Activated CD4-positive, CD25-positive, alpha-beta regulatory T cell (primary cell): ENCODE measurements at places on chromosomes 16 and 17.

DNA sequence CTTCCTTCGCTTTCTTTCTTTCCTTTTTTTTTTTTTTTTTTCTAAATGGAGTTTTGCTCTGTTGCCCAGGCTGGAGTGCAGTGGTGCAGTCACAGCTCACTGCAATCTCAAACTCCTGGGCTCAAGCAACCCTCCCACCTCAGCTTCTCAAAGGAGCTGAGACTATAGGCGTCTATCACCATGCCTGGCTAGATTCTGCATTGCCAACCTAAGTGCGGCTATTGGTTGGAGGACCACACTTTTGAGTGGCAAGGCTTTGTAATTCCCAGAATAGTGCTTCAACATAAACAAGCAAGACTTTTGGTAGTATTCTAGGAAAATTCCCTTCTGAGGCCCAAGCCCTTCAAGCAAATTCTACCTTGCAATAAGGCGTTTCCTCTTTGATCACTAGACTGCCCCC lies 107.8 kb downstream of the YPEL2 start:
- no peak for DNase-seq

DNA sequence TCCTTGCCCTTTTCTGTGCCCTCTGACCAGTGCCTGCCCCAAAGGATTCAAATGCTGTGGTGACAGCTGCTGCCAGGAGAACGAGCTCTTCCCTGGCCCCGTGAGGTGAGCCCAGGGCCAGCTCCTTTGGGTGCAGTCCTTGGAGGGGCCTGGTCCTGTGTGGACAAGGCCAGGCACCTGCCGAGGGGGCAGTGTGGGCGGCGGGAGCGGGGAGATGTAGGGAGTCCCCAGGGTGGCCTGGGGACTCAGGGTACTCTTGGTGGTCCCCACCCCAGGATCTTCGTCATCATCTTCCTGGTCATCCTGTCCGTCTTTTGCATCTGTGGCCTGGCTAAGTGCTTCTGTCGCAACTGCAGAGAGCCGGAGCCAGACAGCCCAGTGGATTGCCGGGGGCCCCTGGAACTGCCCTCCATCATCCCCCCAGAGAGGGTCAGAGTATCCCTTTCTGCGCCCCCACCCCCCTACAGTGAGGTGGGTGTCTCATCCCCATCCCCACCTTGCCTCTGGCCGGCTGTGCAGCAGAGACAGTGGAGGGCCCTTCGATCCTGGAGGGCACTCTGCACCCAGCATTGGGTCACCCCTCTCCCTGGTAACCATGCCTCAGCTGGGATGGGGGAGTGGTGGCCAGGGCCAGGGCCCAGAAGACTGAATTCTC lies 4.4 kb downstream of the TMEM92 start:
- no peak for DNase-seq

GRCh38 chr17:51941272-51941671 lies 217.2 kb downstream of the CA10 start:
- DNase-seq = no peak

DNA sequence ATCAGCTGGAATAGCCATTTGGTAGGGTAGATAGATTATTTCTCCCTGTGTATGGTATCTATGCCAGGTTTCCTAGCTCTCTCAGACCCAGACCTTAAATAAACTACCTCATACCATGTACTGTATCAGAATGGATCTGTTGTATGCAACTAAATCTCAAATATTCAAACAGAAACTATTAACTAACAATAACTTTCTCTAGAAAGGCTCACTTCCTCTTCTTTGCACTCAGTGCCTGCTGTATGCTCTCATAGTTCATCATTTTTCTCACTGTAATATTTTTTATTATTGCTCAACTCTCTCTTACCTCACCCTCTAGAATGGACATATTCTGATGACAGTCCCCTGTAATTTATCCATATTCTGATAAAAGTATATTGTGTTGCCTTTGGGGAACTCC lies 182.4 kb downstream of the TOX3 start:
- no peak for DNase-seq

- no peak for DNase-seq
Observed at GRCh38 chr16:57761301-57761700, 25.7 kb downstream of the KATNB1 start.

GRCh38 chr17:7234083-7234951 lies at the start of gene DVL2:
Gene DVL2 (minus strand): TSS chr17:7234517. CDS start chr17:7234262, 255 bp downstream.
- DNase-seq = peak; percentile 80

DNA sequence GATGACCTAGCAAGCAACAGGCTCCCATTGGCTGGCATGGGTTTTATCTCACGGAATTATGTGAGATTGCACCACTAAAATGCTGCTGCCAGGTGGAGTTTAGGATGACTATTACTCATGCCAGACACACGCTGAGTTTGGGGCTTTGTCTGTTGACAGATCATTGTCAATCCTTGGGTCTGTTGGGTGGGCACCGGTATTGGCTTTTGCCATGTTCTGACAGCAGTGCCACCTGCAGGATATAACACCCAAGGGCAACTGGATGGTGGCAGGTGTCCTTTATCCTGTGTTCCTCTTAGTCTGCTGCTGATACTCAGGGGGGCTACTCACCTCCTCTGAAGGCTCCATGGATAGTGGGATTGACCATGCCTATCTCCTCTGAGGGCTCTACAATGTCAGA lies 221.6 kb upstream of the DYNLRB2 start:
- no peak for DNase-seq

DNA sequence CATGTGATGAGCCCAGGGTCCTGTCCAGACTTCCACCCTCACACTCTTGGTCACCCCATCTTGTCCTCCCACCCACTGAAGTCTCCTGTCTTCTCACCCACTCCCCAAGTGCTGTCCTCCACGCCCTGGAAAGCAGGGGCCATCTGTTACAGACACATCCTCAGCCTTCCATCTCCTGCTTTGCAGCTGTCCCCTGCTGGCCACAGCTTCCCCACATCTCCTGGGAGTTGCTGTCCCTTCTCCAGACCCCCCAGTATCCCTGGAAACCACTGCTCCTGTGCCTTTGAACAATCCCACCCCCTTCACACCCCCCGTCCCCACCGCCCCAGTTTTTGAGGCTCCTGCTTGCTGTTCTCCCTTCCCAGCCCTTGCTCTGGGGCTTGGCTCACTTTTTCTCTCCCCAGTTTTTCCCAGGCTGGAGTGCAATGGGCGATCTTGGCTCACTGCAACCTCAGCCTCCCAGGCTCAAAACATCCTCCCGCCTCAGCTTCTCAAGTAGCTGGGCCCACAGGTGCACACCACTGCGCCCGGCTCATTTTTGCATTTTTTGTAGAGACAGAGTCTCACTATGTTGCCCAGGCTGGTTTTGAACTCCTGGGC lies 30.4 kb upstream of the ZFP90 start:
- DNase-seq = no peak

DNA sequence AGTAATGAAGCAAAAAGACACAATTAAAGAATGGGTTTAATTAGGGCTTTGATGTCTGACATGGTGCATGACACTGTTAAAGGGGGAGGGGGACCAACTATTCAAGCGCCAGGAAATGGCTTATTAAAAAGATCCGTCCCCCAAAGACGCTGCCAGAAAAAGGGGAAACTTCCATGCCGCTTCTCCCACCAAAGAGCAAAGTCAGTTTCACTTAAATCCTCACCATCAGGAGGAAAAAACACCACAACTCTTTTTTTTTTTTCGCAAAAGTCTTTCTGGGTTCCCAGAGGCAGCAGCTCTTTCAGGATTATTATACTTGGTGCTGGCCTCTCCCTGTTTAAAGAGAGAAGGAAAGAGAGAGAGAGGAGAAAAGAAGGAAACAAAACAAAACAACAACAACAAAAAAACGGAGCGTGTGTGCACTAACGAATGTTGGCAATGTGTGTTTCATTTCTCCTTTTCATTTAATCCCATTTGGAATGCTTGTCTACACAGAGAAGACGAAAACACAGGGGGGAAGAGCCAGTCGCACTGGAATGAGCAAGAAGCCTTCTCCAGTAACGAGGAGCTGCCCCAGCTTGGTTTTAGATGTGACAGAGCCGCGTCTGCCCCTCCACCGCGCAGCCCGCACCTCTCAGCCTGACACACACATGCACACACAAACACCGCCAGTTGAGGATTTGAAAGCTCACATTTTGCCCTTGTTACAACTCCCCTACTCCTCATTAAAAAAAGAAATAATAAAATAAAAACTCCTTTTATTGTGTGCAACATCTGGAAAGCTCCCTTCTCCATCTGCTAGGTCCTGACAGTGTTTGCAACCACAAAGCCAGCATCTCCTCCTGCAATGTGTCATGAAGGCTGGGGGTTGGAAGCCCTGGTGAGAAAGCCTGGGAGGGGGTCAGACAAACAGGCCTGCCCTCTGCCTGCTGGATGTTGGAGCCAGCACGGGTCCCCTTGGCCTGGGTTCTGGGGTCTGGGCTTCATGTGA lies 32.7 kb upstream of the AXIN2 start:
- no peak for DNase-seq

GRCh38 chr17:1638171-1638590 lies 7.4 kb downstream of the SCARF1 start:
- no peak for DNase-seq

DNA sequence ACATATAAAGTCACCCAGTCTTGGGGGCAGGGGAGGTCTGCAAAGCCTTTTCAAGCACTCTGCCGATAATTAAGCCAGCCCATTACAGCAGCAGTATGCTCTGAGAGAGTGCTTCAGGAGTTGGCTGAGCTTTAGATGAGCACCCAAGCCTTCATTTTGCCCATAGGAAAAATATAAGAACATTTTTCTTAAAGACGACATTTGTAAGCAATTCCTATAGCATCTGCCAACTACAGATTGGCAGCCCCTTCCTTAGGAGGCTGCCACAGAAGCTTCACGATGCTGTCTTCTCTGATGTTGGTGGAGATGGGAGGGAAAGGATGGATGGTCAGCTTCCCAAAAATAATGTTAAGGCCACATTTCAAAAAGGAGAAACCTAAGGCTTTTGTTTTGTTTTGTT lies 367.5 kb downstream of the XYLT1 start:
- no peak for DNase-seq

GRCh38 chr17:27438348-27438998 lies 17.8 kb upstream of the KSR1 start:
- no peak for DNase-seq

DNA sequence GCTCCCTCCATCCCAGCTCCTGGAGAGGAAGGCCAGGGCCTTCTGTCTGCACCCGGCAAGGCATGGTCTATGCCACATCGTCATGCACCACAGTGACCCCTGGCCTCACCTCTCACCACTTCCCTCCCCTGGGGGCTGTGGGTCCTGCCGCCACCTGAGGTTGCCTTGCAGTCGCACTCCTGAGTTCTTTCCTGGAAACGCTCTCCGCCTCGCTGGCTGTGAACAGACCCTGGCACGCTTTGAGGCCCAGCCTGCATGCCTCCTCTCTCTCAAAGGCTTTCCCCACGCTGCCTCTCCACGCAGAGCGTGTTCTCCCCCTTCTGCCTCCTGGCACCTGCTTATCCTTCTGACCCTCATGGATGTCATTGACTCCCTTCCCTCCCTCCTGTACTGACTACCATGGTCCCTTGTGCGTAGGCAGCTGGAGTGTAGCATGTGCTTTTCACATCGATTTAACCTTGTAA lies 45.4 kb downstream of the SEC14L1 start:
- DNase-seq = no peak
